Activated naive CD4-positive, alpha-beta T cell treated with anti-CD3 and anti-CD28 coated beads, Interleukin-2, amount 50 U/mL, for 72 hours (primary cell): ENCODE measurements at places on chromosomes 11 and 22.

DNA sequence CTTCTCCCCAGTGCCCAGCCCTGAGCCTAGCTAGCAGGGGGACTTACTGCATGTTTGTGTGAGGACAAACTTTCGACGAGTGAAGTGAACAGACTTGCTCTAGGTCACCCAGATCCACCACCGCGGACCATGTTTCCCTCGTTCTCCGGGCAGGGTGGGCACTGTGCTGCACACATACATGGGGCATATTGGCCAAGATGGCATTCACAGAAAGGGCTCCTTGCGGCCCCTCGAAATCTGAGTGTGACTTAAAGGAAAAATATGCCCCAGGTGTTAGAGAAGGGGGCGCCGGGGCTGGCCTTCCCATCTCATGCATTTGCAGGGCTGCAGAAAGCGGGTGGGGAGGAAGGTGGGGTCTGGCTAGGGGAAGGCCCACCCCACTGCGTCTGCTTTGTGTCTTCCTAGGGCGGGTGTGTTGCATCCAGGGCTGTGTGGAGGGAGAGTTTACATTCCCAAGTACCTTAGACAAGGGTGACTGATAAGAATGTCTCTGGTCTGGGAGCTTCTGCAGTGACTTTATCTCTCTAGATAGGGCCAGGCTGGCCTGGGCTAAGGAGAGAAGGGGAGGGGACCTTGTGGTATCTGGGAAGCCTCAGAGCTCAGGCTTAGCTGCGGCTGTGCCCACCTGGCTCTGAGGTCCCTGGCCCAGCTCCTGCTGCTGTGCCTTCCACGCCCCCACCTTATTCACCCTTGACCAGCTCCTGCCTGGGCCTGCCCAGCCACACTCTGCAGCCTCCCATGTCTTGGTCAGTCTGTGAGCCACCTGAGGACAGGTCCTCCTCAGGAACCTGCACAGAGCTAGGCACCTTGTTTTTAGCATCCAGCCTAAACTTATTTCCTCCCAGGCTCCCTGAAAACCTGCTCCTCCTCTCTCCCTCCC is 45.8 kb downstream of the LRRC32 start:
- DNase-seq, result no peak

DNA sequence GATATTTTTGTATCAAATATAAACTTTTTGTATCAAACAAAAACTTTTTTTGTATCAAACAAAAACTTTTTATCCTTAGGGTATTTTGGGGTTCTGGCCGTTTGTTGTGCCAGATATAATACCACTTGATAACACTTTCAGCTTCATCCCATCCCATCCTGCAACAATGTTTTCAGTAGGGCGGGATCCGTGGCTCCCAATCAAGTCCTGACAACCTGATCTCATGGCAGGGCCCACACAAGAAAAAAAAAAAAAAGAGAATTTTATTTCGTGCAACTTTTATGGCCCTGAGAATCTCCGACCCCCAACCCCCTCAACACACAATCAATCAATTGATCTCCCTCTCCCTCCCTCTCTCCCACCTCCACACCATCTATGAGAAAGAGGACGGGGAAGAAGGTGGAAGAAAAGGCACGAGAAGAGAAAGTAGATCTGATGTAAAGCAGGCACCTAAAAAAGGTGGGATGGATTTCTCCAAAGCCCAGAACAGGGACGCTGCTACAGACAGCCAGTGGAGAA is 4749.6 kb upstream of the OR11H1 start:
- no peak for DNase-seq

DNA sequence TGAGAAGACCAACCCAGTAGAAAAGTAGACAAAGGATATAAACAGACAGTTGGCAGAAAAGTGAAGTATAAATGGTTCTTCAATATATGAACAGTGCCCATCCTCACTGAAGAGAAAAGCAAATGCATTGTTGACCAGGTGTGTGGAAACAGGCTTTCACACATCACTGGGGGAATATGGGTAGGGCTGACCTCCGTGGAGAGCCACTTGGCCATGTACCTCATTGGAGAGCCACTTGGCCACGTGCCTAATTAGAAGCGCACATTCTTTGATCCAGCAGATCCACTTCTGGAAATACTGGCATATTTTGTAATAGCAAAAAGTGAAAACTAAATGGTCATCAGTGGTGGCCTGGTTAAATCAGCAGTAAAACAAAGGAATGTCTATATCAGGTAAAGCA is 43.2 kb downstream of the PPP6R3 start:
- DNase-seq, result no peak

DNA sequence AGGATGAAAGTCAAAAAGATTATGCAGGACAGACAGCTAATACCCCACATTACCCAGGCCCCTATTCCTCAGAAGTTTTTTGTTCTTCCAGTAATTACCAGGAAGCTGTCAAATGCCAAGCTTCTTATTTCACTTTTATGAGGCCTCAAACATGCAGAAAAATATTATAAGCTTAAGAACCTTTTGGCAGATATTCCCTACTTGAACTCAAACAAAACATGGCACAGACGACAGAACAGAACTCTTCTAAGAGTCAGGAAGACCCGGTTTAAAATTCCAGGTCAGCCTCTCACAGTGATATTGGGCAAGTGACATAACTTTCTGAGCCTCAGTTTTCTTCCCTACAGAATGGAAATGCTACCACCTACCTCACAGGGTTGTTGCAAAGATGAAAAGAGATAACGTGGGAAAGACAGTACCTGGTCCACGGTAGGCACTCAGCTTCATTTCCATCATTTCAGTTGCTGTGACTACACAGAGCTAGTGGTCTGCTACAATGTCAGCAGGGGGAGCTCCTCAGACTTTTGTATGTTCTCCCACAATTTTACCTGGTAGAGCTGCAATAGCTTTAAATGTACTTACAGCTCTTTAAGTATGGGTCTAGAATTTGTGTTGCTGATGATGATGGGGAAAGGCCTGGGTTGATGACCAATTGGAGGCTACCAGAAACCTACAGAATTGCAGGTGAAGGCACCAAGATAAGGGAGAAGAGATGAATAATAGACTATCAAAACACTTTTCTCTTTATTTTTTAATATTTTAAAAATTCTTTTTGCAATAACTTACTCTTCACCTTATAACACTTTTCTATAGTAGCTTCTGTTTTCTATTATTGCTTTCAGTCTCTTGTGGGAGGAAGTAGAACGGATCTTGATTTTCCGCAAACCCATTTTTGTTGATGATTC is 98.3 kb upstream of the CHRM4 start:
- peak; percentile 32 for DNase-seq

- DNase-seq, result no peak
These were observed 43.4 kb downstream of the APOL5 start for GRCh38 chr22:35761037-35761436.

DNA sequence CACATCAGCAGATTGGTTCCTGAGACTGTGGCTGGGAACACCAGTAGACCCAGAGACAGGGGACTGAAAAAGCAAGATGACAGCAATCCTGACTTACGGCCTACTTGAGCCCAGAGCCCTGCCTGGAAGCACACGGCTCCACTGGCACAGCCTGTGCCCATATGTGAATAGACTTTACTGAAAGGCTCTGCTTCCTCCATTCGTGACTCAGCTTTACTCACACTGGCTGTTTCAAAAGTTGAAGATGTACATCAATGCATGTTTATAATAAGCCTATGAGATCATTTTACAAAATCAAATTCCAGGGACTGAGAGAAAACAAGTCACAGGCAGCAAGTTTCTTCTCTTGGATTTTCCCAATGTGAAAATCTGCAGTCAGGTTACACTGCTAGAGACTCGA is 134.6 kb upstream of the TEAD1 start:
- DNase-seq, result no peak

- no peak for DNase-seq
These were observed 28.1 kb downstream of the COMMD9 start for GRCh38 chr11:36261094-36261493.

GRCh38 chr11:122112470-122113365 is 3.3 kb downstream of the BLID start:
- no peak for DNase-seq

GRCh38 chr11:84089072-84090057 is 803.2 kb upstream of the CCDC90B start:
- DNase-seq, result no peak

- no peak for DNase-seq
These were observed 477.0 kb upstream of the CHORDC1 start for GRCh38 chr11:90699791-90700400.

GRCh38 chr11:1303126-1303821 is 6.2 kb downstream of the TOLLIP start:
- no peak for DNase-seq

GRCh38 chr11:105696000-105696399 is 86.1 kb downstream of the GRIA4 start:
- DNase-seq, result no peak

- no peak for DNase-seq
These were observed 773 bp downstream of the MIAT start for GRCh38 chr22:26658161-26658560.

DNA sequence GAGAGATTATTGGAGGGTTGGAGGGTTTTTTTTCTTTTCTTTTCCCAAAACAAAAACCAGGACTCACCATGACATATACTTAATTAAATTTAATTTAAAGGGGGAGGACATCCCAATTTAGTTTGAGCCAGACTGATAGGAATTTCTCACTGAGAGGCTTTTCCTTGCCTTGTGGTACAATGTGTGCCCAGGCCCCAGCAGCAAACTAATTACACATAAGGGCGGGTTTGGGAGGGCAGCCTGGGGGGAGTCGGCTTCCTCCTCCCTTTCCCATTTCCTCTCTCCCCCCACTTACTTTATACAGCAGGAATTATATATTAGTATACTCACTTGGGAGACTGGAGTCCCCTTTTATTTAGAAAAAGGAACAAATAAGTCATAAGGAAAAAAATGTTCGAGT is 2.9 kb downstream of the TEAD1 start:
- DNase-seq, result no peak

DNA sequence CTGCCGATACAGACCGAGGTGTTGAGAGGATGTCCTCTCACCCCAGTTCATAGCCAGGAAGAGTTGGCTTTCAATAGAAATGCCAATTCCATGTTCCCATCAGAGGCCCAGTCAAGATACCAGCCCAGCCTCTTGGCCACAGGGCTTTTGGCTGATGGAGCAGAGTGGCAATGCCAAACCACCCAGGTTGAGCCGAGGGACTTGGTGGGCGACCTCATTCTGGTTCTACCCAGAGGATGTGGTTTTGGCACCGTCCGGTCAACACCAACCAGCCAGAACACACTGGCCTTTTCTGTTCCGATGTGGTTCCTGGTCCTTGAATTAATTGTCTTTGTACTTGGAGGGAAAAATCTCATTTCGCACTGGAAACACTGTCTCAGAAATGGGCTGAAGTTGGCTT is 60.5 kb downstream of the COMMD9 start:
- DNase-seq, result no peak

- peak; percentile 80 for DNase-seq
These were observed 3.6 kb downstream of the AHNAK start for GRCh38 chr11:62542750-62543567.

DNA sequence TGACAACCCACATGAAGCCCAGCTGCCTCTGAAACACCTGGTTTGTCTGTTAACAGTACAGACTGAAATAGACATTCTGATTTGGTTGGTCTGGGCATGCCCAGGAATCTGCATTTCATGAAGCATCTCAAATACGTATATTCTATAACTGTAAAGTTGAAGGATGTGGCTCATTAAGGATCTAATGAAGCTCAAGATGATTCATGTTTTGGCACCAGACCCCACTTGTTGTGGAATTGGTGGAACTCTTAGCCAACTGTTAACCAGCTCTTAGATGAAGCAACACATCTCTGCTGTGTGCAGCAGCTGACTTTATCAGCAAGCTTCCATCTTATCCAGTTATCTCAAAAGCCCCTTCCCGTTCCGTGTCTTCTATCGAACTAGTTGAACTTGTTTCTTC is 232.2 kb downstream of the INSC start:
- no peak for DNase-seq

GRCh38 chr22:41387341-41387740 is 5.6 kb downstream of the TEF start:
- DNase-seq, result no peak

- peak; percentile 53 for DNase-seq
These were observed 27.4 kb upstream of the ST14 start for GRCh38 chr11:130131961-130132850.

DNA sequence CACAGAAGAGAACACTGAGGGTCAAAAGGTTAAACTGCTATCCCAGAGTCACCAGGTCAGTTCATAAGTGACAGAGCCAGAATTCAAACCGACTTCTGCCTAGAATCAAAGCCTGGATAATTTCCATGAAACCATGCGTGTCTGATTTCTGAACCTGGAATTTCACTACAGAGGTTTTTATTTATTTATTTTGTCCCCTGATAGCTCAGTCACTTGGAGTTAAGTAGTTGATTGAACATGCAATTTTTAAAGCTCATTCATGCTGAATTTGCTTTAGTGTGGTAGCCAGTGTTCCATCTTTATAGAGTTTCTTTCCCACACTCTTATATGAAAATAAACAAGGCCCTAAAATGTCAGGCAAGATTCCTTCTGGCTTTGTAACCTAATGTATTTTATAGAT is 93.2 kb downstream of the NAV2 start:
- no peak for DNase-seq

GRCh38 chr22:49727881-49728569 is 99.6 kb downstream of the BRD1 start:
- DNase-seq, result no peak

- no peak for DNase-seq
These were observed 1.1 kb downstream of the EXT2 start for GRCh38 chr11:44096360-44097185.

GRCh38 chr22:37887584-37888378 is 18.3 kb upstream of the MICALL1 start:
- no peak for DNase-seq

DNA sequence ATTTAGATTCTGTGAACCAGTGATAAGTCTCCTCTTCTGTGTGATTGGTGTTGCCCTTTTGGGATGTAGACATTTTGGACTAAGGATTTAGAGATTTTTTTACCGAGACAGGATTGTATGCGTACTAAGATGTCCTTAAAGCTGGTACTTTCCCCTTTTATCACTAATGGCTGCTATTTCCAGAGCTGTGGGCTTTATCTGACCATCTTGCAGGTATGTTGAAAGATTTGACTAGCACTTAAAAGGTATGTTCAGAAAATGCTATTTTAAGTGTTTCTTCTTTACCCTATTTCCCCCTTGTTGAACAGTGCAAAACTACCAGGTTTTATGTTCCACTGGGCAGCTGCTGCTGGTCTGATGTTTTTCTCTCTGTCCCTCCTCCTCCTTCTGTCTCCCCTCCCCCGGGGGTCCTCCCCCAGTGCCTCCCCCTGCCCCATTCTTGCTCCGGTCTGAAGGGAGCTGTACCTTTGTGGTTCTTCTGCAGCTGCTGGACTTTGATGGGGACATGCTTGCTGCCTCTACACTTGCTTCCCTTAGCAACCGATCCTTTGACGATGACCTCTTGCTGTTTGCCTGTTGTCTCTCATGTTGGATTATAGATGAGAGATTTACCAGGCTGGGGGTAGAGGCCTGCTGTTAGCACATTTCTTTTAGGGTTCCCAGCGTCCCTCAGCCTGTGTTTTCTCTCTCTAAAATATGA is 59.6 kb downstream of the ZNRF3 start:
- no peak for DNase-seq

- no peak for DNase-seq
These were observed 7.0 kb downstream of the MARK2 start for GRCh38 chr11:63845911-63846310.

- no peak for DNase-seq
These were observed 26.9 kb downstream of the SIK3 start for GRCh38 chr11:117071344-117071787.
